Mucosa of descending colon (tissue), 3 donors: ENCODE measurements at places on chromosomes 12 and 14.

- peak; percentile 77 for DNase-seq
Measured at GRCh38 chr12:125185740-125186470, 120.7 kb downstream of the AACS start.

DNA sequence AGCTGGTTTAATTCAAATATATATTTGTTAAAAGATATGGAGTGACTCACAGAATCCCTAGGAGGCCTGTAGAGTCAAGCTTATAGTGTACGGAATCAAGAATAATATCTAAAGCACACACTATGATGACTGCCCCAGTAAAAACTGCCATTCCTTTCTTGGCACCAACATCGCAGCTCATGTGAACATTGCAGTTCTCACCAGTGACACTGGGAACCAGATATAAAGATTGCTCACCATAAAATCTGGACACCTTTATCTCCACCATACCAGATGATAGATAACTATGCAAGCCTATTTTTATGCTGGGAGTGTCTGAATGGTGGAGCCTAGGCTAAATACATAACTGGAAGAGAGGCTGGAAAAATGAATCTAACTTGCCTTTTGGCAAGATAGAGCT, 463.9 kb upstream of the TBX3 start:
- DNase-seq: no peak

DNA sequence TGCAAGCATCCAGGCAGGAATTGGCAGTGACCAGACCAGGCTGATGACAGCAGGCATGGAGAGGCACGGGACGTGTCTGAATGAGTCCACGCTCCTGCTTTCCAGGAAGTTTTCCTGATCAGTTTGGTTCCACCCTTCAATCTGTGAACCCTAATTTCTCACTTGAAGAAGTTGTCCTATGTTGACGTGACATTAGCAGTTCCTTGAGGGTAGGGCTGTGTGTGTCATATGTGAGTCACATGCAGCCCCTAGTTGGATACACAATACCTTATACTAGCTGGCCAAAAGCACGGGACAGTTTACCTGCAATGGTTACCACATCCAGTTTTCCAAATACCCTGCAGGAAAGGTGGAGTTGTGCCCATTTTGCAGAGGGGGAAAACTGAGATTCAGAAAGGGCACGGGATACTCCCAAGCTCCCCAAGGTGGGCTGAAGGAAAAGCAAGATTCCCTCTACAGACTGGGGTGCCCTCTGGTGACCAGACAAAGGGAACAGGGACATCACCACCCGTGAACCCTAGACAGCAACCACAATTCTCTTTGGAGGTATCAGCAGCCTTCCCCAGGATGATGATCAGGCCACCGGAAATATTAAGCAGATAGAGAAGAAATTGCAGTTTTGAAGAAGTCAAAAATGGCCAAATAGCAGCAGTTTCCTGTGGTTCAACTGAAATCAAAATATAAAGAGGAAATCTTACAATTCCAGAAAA, 194.5 kb downstream of the PHETA1 start:
- DNase-seq: no peak

- DNase-seq: no peak
Measured at GRCh38 chr12:124717318-124717717, 146.3 kb downstream of the SCARB1 start.

GRCh38 chr14:91415794-91416743, 1.6 kb downstream of the CCDC88C start:
- no peak for DNase-seq

DNA sequence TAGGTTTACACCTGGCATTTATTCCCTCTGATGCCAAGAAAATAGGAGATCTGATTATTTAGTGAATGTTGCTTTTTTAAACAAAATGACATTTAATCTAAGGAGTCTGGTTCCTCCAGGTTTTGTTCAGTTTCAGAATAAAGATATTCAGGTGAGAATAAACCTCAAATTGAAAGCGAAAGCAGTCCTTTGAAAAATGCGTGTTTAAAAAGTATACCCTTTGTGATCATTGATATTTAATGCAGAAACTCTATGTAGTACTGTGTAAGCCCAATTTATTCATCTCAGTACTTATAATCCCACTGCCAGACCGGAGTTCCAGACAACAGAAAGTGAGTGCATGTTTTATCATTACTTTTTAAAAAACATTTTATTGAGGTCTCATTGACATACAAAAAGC, 210.2 kb downstream of the KCNC2 start:
- DNase-seq: no peak

GRCh38 chr12:11460343-11461023, 65.1 kb upstream of the PRB2 start:
- DNase-seq: no peak

DNA sequence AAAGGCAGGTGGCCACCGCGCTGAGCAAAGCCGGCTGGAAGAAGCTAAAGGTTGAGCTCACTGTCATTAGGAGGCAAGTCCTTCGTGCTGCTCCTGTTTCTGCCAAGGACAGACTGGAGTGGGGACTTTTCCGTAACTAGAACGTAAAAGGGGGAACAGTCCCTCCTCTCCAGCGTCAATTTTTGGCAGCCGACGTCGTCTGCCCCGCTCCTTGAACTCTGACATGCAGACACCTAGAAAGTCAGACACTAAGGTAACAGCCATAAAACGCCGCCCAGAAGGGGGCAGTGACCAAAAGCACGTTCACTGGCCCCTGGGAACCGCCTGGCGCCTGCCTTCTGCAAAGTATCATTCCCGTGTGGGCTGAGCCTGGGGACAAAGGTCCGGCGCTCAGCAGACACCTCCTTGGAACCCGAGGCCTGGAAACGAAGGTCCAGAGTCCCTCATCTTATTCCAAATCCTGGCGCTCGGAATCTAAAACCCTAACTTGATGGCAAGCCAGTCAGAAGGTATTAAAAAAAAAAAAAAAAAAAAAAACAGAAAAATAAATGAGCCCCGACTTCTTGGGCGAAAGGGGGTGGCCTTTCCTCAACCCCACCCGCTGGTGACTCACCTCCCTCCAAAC, 1.1 kb upstream of the LRP1 start:
- peak; percentile 88 for DNase-seq

DNA sequence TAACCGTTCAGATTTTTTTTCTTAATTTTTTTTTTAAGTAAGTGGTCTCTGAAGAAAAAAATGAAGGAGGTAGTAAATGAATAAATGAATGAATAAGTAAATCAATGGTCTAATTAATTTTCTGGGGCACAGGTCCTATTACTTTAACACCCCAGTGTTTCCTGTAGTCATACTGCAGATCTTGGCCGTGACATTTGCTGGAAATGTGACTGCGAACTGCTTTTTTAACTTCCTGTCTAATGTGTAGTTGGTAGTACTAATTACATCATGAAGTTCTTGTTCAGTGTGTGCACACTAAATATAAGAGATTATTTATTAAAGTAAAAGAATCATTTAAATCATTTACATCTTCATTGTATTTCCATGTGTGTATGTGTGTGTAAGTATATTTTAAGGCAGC, 45.4 kb downstream of the AEBP2 start:
- DNase-seq: no peak

- no peak for DNase-seq
Measured at GRCh38 chr12:29382251-29382650, 1.3 kb upstream of the ERGIC2 start.

- no peak for DNase-seq
Measured at GRCh38 chr12:121202407-121203355, 7.2 kb upstream of the P2RX4 start.

DNA sequence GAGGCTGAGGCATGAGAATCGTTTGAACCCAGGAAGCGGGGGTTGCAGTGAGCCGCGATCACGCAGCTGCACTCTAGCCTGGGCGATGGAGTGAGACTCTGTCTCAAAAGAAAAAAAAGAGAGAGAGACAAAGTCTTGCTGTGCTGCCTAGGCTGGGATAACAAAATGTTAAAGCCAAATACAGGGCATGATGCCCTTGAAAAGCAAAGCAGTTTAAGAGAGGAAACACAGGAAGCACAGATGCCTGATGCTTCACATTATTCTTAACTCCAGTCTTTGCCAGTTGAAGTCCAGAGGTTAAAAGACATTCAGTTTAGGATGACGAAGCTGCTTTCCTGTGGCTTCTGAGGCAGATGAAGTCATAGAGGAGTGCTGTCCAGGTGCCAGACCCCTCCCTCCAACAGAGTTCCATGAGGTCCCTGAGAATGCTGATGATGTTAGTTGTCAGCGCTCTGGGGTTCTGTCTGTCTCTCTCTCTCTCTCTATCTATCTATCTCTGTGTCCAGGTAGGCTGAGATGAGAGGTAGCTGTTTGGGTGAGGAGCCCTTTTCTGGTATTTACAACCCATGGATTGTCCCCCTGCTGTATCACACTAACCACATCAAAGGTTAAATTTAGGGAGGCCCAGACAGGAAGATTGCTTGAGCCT, 4.9 kb upstream of the MRPL52 start:
- no peak for DNase-seq

DNA sequence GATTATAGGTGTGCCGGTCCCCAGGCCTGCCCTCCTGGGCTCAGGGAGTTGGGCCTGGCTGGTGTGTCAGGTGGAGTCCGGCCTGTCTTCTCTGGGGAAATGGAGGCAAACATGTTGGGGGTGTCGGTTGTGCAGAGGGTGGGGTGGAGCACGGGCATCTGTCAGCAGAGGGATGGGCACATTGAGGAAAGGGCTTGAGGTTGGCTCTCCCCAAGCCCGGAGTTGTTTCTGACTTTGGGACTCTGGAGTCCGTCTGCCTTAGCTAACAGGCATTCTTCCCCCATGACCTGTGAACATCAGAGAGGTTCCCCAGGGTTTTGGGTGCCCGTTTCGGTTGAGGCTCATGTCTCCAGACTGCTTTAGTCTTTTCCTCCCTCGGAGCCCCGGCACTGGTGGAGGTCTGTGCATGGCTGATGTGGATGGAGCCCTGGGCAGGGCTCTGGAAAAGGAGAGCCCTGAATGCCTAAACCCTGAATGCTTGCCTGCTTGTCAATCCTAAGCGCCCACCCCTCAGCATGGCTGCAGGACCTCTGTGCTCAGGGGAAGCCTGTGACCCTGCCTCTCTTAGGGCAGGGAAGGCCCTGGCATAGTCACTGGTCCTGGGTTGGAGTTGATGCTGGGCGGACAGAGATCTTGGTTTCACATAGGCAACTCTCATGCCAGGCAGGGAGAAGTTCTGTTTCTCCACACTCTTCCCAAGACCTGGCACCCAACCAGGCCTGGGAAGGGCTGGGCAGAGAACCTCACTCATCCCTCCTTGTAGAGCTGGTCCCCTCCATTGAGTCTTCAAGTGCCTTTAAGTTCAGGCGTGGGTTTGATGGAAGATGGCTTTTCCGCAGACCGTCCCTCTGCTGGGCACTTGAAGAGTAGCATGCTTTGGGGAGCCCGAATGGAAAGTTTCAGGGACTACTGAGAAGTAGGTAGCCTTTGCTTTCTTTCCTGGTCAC, 12.9 kb downstream of the NYNRIN start:
- peak; percentile 56 for DNase-seq

- no peak for DNase-seq
Measured at GRCh38 chr12:132672116-132672515, 15.0 kb downstream of the POLE start.

DNA sequence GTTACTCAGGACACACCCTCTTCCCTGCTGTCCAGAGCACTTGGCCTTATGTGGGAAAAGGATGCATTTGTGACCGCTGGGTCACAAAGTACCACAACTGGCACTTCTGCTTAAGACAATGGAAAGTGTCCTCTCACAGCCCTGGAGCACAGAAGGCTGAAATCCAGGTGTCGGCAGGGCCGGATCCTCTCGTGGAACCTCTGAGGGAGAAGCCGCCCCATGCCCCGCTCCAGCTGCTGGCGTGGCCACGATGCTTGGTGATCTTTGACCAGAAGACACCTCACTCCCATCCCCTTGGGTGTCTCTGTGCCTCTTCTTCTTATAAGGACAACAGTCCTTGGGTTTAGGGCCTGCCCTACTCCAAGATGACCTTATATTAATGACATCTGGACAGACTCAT, 157.0 kb downstream of the PIWIL1 start:
- no peak for DNase-seq

DNA sequence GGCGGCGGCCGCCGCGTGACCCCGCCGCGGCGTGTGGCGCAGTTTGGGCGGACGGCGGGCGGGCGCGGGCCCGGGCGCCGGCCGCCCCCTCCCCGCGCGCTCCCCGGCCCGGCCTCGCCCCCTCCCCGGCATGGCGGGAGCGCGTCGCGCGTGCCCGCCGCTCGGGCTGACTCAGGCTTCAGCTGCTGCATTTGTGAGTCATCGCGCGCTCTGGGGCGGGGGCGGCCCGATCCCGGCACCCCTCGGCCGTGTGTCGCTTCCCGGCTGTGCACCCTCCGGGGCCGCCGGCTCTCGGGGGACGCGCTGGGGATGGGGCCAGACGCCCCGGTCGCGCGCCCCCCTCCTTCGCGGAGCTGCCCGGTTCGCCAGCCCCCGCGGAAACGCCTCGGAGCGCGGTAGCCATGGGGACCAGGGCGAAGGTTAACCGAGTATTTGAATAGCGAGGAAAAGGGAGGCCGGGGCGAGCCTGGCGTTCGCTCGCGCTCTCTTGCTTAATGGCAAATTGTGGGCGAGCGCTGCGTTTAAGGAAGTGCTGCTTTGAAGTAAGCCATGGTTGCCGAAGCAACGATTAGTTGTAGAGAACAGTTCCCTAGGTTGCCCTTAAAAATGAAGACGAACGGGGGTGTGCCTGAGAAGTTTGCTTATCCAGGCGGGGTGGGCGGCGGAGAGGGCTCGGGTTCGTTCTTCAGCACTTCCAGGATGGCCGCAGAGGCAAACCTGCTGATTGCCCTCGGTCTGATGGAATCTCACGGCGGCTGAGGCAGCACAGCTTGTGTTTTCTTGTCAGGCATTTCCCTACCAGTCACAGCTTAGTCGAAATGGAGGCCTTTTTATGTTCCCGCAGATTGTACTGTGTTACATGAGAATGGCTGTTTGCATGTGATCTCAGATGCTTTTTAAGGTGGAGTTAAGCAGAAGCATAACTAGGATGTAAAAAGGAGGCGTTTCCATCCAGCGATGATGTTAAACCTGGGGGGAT, 896 bp downstream of the EIF5 start:
- peak; percentile 84 for DNase-seq

DNA sequence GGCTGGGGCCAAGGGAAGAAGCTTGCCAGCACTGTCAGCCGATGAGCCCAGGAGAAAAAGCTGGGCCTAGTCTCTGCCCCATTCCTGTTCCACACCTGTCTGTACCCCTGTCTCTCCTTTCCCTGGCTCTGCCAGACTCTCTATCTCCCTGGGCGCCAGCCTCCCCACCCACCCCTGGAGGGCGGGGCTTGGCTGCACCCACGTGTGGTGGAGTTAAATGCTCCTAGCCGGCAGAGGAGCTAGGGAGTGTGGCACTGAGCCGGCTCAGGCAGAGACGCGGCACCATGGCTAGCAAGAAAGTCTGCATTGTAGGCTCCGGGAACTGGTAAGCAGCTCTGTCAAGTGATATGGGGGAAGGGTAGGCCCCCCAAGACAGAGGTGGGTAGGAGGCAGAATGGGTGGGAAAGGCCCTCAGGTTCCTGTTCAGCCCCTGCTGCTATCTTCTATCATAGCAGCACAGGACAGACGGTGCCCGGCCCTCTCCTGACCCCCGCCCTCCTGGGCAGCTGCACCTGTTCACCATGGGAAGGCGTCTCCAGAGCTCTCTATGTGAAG, at the start of gene GPD1:
Gene GPD1, plus strand, starts transcription at position 242 of the 555 bp plus-strand sequence. Its CDS starts 43 bp downstream, at position 285.
- peak; percentile 89 for DNase-seq
